ENCODE measurements at places on chromosomes 13 and 19.

- no peak for DNase-seq
Observed at GRCh38 chr13:28750187-28751045, 31.6 kb upstream of the SLC46A3 start.

GRCh38 chr19:15154002-15154612, 46.7 kb downstream of the NOTCH3 start:
- peak; percentile 14 for DNase-seq

GRCh38 chr13:97459215-97459777, 25.3 kb downstream of the RAP2A start:
- DNase-seq = no peak

GRCh38 chr13:95553581-95554385, 1.3 kb downstream of the CLDN10 start:
- DNase-seq = no peak

DNA sequence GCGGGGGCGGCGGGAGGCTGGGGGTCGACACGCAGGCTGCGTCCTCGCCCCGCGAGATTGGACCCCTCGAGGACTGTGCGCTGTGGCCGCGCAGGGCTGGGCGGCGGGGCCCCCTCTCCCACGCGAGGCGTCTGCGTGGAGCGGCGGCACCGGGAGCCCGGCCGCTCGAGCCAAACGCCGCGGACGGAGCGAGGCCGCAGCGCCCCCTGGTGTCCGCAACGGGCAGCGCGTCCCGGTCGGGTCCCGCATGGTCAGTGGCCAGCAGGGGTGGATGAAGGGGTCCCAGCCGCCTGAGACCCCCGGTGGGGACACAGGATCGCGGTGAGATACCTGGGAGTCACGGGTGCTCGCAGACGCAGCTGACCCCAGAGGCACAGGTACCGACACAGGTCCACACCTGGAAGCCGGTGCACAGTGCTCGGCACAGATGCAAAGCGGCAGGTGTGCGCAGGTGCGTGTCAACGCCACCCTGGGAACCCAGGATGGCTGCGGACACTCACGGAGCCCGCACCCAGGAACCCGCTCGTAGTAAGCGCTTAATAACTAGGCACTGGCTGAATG, 2.1 kb upstream of the CIRBP start:
- peak; percentile 62 for DNase-seq

DNA sequence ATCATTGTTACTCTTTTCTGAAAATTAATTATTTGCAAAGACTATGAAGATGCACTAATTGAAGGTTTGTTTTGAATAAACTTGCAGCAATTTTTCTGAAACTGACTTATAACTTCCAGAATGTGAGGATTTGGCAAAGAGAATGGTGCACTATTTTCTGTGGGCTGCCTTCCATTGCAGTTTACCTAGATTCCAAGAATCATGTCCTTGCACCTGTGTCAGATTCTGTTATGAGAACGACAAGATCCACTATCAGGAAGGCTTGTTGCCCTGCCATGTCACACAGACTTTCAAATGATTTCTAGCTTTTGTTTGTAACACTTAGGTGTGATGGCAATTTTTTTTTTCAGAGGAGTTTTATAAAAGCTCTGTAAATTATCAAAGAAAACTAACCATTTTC, 5.6 kb upstream of the SLAIN1 start:
- no peak for DNase-seq

- DNase-seq = no peak
Observed at GRCh38 chr13:22915442-22916082, 265.2 kb upstream of the SGCG start.

DNA sequence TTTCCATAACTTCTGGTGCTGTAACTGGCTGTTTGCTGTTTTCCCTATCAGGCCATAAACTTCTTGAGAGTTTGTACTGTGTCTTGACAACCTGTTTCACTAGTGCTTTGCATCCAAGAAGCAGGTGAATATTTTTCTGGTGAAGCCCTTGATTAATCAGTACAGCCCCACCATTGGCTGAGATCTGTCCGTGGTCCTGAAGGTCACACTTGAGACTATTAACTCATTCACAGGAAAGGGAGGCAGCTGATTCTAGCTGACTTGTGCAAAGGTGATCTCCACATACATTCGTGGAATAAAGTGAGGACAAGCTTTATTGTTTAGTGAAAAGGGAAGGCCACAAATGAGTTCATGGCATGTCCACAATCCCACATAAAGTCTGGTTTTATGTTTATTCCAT, 61.4 kb upstream of the ZNF835 start:
- DNase-seq = no peak

GRCh38 chr13:51534041-51534817, 50.0 kb upstream of the WDFY2 start:
- DNase-seq = peak; percentile 4

DNA sequence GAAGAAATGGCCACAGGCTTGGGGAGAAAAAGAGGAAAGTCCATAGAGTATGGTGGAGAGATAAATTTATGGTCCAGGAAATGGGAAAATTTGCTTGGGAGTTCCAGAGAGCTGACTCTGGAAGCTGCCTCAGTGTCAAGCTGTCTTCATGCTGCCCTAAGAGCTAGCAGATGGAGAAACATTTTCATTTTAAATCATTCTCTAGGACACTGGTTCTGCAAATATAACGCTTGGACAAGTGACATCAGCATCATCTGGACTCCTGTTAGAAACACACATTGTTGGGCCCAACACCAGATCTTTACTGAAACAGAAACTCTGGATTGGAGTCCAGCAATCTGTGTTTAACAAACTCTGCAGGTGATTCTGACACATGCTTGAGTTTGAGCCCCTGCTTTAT, 592.0 kb upstream of the KLF12 start:
- DNase-seq = no peak

DNA sequence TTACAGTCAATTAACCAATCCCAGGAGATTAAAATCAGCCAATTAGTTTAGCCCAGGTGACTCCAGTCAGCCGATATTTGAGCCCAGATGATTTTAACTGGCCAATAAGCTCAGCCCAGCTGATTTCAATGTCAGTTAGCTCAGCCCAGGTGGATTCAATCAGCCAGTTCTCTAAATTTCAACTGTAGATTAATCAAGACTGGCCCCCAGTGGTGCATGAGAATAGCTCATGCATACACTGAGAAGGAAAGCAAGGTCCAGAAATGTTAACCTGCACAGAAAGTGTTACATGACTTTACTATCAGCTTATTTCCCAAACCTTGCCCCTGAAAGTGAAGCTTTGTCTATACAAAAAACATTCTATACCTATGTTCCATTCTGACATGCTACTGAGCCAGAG, 55.4 kb upstream of the ZNF724 start:
- DNase-seq = no peak

GRCh38 chr13:100689191-100689590, 14.6 kb upstream of the TMTC4 start:
- no peak for DNase-seq

- no peak for DNase-seq
Observed at GRCh38 chr19:33660410-33661124, 38.8 kb downstream of the CHST8 start.

DNA sequence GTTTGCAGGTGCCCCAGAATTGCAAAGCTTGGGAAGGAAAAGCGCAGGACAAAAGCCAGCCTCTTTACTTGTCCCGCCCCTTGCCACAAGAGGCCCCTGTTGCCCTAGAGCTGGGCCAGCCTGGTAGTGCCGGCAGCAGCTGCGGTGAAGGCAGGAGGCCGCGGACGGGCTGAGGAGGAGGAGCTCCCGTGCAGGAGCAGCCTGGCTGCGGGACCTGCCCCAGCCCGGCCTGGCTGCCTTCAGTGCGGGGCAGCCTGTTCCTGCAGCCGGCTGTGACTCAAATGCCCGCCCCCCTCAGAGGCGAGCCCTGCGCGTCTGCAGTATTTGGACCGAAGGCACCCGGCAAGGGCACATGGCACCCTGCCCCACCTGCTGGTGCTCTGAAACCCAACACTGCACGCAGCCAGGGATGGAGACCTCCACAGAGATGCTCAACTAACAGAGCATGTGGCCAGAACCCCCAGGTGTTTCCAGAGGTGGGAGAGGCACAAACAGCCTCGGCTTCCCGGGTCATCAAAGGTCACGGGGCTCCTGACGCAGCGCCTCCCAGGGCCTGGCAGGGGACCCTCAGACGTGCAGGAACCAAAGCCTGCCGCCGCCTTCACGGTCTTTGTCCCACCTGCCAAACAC, 29.7 kb downstream of the NAXD start:
- no peak for DNase-seq

GRCh38 chr19:33300894-33301143, 1.5 kb downstream of the CEBPA start:
- DNase-seq = no peak

GRCh38 chr19:46840498-46840942, 10.1 kb downstream of the AP2S1 start:
- DNase-seq = peak; percentile 33

DNA sequence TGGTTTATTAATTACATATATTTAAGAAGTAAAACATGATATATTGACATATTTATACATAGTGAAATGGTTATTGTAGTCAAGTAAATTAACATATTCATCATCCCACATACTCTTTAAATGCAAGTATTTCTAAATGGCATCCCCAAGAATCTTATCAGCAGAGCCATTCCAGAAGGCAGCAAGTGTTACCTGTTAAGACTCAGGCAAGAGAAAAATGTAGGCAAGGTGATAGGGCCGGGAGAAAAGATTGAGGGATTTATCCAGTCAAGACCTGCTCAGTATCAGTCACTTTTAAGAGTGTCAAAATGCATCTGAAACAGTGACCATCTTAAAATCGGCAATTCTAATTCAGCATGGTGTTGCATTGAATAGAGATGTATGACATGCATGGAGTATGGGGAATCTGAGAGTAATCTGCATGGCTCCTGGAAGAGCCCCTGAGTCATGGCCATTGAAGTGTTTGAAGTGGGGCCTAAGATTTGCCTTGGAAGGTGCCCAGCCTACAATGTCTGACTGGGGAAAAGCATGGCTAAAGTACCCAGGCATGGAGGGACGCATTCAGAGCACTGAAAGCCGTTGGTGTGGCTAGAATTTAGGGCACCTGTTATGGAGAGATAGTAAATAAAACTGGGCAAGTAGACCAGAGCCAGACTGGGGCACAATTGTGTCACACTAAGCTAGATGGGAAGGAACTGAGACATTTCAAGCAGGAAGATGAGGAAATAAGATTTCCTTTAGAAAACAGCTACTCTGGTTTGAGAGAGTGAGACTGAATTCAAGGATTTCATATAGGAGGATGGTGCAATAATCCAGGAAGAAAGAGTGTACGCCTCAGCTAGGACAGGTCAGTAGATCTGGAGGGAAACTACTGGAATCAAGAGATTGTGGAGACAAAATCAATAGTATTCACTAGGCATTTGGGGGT, 25.0 kb upstream of the C1QTNF9B start:
- no peak for DNase-seq

DNA sequence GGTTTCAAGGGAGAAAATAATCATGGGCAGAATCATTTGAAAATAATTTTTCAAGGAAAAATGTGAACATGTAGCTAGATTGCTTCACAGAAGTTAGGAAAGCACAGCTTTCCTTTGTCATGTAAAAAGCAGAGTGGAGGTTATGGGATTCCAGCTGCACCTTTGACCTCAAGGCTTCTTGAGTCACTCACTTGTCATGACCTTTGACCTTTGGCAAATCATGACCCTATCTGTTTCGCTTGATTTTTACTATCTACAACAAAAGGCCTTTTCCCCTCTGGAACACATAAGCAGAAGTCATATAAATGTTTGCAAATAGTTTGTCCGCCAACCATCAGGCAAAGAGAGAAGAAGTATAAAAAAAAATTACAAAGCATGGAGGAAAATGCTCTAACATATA, 210.7 kb upstream of the MIR17HG start:
- no peak for DNase-seq

- no peak for DNase-seq
Observed at GRCh38 chr19:58364146-58364545, 1.6 kb upstream of the ZNF497 start.

- no peak for DNase-seq
Observed at GRCh38 chr19:13302526-13303270, 152.5 kb downstream of the IER2 start.

- DNase-seq = peak; percentile 85
Observed at GRCh38 chr19:1076951-1077350, 10.0 kb downstream of the ARHGAP45 start.

GRCh38 chr13:37539170-37539569, 59.4 kb downstream of the POSTN start:
- no peak for DNase-seq

- peak; percentile 82 for DNase-seq
Observed at GRCh38 chr19:47573071-47574026, at the start of gene ZNF541. Gene ZNF541, minus strand, starts transcription at chr19:47573148. Its CDS starts 17,292 bp downstream, at chr19:47555856.

- no peak for DNase-seq
Observed at GRCh38 chr13:97367016-97367822, 66.8 kb upstream of the RAP2A start.

DNA sequence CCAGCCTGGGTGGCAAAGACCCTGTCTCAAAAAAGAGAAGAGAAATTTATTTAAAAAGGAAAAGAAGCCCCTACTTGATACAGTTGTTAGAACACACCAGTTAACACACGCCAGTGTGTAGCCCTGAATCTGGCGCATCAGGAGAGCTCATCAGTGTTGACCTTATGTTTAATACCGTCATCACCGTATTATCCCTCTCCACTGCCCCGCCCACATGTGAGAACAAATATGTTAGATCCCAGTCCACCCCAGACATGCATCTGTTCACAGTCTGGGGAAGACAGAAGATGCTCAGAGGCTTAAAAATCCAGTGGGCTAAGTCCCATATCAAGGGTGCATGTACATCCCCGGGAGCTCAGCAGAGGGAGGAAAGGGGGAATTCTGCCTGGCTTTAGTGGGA, 155.2 kb downstream of the DPF1 start:
- DNase-seq = no peak

DNA sequence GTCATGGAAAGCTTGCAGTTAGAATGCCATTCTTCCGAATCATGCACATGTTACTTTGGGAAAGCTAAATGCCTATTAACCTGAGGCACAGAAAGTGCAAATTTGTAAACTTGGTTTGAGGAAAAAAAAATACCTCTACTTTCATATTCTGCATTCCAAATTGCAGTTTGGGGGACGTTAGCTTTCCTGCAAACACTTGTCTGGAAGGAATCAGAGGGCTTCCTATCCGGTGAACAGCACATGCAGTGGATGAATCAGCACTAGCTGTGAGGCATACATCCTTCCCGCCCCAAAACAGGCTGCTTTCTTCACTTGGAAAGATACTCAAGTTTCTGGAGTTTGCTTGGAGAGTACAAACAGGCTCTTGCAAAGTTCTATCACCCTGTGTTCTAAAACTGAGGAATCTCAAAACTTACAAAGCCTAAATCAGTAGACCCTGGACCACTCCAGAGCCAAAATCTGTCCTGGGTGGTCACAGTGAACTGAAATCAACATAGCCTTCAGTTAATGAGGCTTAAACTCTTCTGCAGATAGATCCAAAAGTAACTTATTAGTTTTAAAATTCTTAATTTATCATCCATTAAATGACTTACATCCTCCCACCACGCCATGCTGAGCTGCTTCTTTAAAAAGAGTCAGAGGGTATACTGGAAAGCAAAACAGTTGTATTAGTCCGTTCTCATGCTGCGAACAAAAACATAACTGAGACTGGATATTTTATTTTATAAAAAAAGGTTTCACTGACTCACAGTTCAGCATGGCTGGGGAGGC, 802.3 kb upstream of the ARGLU1 start:
- no peak for DNase-seq

Measured in activated T-cell treated with anti-CD3 and anti-CD28 coated beads for 1 hour (primary cell).